Activated naive CD4-positive, alpha-beta T cell treated with anti-CD3 and anti-CD28 coated beads, Interleukin-2, amount 10 ng/mL, durations not matched to agents 7 days and 5 days (primary cell): ENCODE measurements at places on chromosomes 16 and 17.

GRCh38 chr16:21644674-21645073 lies 7.7 kb downstream of the IGSF6 start:
- H3K27me3 ChIP-seq = no peaks in the 10 kb centered on the region
- peaks cover 53% of the 10 kb centered on the region for H3K4me1 ChIP-seq
- peaks cover 13% of the 10 kb centered on the region for H3K36me3 ChIP-seq

GRCh38 chr16:62539657-62540056 lies 503.4 kb upstream of the CDH8 start:
- H3K4me3 ChIP-seq = no peak overlapping the region
- H3K4me1 ChIP-seq = no peaks in the 10 kb centered on the region
- H3K27ac ChIP-seq = no peak overlapping the region
- no peak for DNase-seq
- no peaks in the 10 kb centered on the region for H3K36me3 ChIP-seq

GRCh38 chr17:30235386-30236296 lies at the start of gene SLC6A4:
TSS of gene SLC6A4 (minus strand) at chr17:30235697. CDS start at chr17:30221958, 13,739 bp downstream.
- H3K4me1 ChIP-seq = peaks cover 22% of the 10 kb centered on the region
- peaks cover 90% of the 10 kb centered on the region for H3K27me3 ChIP-seq
- no peak for DNase-seq
- H3K4me3 ChIP-seq = peak within 1 kb of the TSS; percentile 59

- H3K36me3 ChIP-seq = peaks cover 15% of the 10 kb centered on the region
- H3K27ac ChIP-seq = no peak overlapping the region
These were observed 67.7 kb upstream of the DNAH17 start for GRCh38 chr17:78644931-78645351.

GRCh38 chr17:36939052-36939801 lies 2.0 kb downstream of the LHX1 start:
- H3K4me1 ChIP-seq = peaks cover 50% of the 10 kb centered on the region
- H3K27ac ChIP-seq = peak overlapping the region; percentile 86
- H3K27me3 ChIP-seq = peaks cover 99% of the 10 kb centered on the region
- peaks cover 4% of the 10 kb centered on the region for H3K36me3 ChIP-seq

DNA sequence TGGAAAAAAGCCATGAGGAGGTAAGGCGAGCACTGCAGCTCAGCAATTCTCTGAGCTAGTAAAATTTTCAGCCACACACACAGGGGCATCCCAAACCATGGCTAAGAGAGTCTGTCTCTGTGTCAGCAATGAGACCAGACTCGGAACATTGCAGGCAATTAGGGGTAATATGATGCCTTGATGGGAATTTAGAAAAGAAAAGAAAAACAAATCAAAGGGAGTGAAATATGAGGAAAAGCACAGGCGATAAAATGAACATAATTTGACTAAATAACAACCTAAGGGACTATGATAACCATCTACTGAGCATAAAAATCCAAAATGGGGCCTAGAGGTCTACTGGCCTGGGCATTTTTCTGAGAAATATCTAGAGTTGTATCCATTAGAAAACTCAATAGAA lies 546.0 kb upstream of the PSMD7 start:
- no peak for DNase-seq
- H3K4me1 ChIP-seq = no peaks in the 10 kb centered on the region
- no peaks in the 10 kb centered on the region for H3K27me3 ChIP-seq

- no peak overlapping the region for H3K4me3 ChIP-seq
- H3K36me3 ChIP-seq = no peaks in the 10 kb centered on the region
- H3K27me3 ChIP-seq = peaks cover 25% of the 10 kb centered on the region
These were observed 5.5 kb downstream of the KRT15 start for GRCh38 chr17:41513168-41513547.

- DNase-seq = no peak
- no peak overlapping the region for H3K4me3 ChIP-seq
- no peaks in the 10 kb centered on the region for H3K4me1 ChIP-seq
- no peaks in the 10 kb centered on the region for H3K36me3 ChIP-seq
These were observed 412.1 kb downstream of the RBFOX1 start for GRCh38 chr16:7744546-7745264.

GRCh38 chr17:68731465-68731864 lies 130.3 kb upstream of the FAM20A start:
- no peaks in the 10 kb centered on the region for H3K4me1 ChIP-seq
- no peak for DNase-seq
- H3K36me3 ChIP-seq = no peaks in the 10 kb centered on the region
- H3K27ac ChIP-seq = no peak overlapping the region

DNA sequence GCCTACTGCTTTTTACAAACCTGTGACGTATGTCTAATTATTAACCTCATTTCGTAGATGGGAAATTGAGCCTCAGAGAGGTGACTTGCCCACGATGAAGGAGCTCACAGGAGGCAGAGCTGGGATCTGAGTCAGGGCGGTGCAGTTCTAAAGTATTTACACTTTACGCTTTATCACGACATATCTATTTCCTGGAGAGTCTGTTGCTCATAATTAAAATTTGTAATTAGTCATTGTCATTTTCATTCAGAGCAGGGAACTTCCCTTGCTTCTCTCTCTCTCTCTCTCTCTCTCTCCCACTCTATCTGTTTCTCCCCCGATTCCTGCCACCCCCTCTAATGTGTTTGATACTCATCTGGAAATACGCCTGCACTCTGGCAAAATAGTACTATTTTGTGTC lies 5.9 kb downstream of the SLC5A11 start:
- no peak overlapping the region for H3K4me3 ChIP-seq
- no peak for DNase-seq
- H3K36me3 ChIP-seq = no peaks in the 10 kb centered on the region
- H3K4me1 ChIP-seq = no peaks in the 10 kb centered on the region
- peaks cover 8% of the 10 kb centered on the region for H3K27me3 ChIP-seq
- no peak overlapping the region for H3K27ac ChIP-seq

DNA sequence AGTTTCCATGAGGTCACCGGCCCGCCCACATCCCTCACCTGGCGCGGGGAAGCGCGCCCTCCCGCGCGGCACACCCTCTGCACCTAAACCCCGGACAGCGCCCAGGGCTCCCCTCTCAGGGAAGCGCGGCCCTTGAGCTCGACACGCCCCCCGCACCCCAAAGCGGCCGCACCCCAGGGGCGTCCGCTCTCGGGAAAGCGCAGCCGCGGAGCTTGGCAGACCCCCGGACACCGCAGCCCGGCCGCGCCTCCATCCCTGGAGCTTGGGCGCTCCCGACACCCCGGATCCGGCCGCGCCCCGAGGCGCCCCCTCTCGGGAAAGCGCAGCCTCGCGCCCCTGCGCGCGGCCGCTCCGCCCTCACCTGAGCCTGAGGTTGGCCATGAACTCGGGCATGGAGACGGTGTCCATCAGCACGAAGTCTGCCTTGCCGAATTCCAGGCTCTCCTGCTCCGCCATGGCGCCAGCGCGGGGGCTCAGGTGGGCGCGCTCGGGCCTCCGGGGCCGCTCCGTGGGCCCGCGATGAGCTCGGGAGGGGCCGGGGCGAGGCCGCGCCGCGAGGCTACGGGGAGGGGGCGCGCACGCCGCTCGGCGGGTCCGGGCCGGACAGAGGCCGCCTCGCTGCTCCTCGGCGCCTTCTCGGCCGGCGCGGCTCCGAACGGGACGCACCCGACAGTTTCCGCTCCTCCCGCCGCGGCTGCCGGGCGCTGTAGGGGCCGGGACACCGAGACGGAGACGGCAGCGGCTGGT lies at the start of gene MYO1D:
MYO1D (minus strand) TSS at position 708 of the 747 bp plus-strand sequence; CDS start at position 456, 252 bp downstream.
- H3K4me3 ChIP-seq = peak within 1 kb of the TSS; percentile 84
- peaks cover 13% of the 10 kb centered on the region for H3K4me1 ChIP-seq
- H3K36me3 ChIP-seq = no peaks in the 10 kb centered on the region
- peaks cover 30% of the 10 kb centered on the region for H3K27me3 ChIP-seq

GRCh38 chr16:23941963-23942564 lies 106.3 kb downstream of the PRKCB start:
- peaks cover 11% of the 10 kb centered on the region for H3K4me1 ChIP-seq
- no peak for DNase-seq
- peaks cover 2% of the 10 kb centered on the region for H3K36me3 ChIP-seq
- no peaks in the 10 kb centered on the region for H3K27me3 ChIP-seq
- no peak overlapping the region for H3K4me3 ChIP-seq
- peak overlapping the region; percentile 49 for H3K27ac ChIP-seq

- no peak overlapping the region for H3K4me3 ChIP-seq
- no peak for DNase-seq
- H3K27me3 ChIP-seq = peaks cover 44% of the 10 kb centered on the region
- no peaks in the 10 kb centered on the region for H3K4me1 ChIP-seq
- H3K27ac ChIP-seq = no peak overlapping the region
- H3K36me3 ChIP-seq = no peaks in the 10 kb centered on the region
These were observed 17.9 kb downstream of the NGFR start for GRCh38 chr17:49513044-49513395.

- H3K4me3 ChIP-seq = no peak overlapping the region
- H3K4me1 ChIP-seq = peaks cover 9% of the 10 kb centered on the region
- H3K36me3 ChIP-seq = peaks cover 30% of the 10 kb centered on the region
- no peaks in the 10 kb centered on the region for H3K27me3 ChIP-seq
These were observed 124.6 kb downstream of the DYNLRB2 start for GRCh38 chr16:80665356-80665755.

GRCh38 chr17:79607940-79608623 lies 2.8 kb downstream of the RBFOX3 start:
- peak; percentile 34 for DNase-seq
- H3K4me1 ChIP-seq = no peaks in the 10 kb centered on the region
- peaks cover 89% of the 10 kb centered on the region for H3K27me3 ChIP-seq
- H3K36me3 ChIP-seq = no peaks in the 10 kb centered on the region
- H3K4me3 ChIP-seq = no peak overlapping the region

- DNase-seq = no peak
- no peaks in the 10 kb centered on the region for H3K36me3 ChIP-seq
- H3K27me3 ChIP-seq = peaks cover 7% of the 10 kb centered on the region
- no peaks in the 10 kb centered on the region for H3K4me1 ChIP-seq
- H3K27ac ChIP-seq = no peak overlapping the region
- no peak overlapping the region for H3K4me3 ChIP-seq
These were observed 109.6 kb downstream of the HS3ST3A1 start for GRCh38 chr17:13491916-13492736.

DNA sequence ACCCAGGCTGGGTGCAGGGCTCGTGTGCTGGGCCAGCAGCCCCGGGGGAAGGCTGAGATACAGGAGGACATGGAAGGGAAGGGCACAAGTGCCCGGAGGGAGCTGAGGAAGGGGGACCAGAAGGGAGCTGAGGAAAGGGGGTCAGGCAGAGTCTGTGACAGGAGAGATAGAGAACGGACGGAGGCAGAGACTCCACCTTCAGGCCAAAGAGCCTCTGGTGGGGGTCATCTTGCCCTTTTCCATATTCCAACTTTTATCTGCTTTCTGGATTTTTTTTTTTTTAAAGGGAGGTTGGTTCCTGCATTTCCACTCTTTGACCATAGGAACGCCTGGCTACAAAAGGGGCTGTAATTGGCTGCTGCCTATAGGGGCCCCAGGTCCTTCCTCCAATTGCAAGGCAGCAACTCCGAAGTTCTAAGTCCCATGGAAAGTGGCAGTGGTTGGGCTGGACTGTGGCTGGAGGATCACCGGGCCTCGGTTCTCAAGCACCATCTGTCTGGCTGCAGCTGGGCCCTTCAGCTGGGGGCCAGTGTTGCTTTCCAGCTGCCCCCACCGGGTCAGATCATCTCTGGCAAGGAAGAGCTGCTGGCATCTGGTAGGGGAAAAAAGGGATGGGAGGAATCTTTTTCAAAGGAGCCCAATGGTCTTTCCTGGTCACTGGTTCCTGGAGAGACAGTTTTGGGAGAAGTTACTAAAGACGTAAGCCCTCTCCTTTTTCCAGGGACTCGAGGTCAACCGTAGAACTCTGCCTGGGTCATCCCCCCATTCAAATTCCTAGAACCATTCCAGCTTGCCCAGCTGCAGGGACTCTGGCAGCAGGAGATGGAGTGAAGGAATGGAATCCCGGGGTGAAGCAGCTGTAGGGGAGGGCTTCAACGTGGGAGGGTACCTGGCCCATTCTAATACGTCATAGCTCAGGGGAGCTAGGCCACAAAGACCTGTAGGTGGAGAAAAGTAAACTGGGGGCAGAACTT lies 13.1 kb upstream of the MRPS23 start:
- no peak for DNase-seq
- H3K27me3 ChIP-seq = peaks cover 76% of the 10 kb centered on the region
- no peak overlapping the region for H3K4me3 ChIP-seq
- H3K36me3 ChIP-seq = no peaks in the 10 kb centered on the region
- H3K27ac ChIP-seq = no peak overlapping the region

DNA sequence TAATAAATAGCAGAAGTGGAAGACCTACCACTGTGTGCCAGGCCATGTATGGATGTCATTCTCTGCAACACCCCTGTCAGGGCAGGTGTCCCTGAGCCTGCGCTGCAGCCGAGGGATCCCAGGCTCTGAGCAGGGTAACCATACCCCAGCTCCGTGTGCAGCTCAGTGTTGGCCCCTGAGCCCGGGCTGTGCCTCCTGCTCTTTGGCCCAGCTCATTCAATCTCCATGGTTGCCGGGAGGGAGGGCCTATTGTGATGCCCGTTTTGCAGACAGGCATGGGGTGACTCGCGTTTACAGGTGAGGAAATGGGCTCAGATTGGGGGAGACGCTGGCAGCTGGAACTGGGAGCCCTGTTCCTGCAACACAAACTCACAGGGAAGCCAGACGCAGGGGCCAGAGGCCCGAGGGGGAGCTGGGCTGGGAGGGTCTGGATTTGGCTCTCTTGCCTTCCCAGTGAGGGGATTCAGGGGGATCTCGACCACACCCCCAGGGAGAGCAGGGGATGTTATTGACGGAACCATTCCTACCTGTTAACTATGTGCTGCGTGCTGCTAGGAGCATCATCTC lies 190.5 kb downstream of the IRF8 start:
- no peak for DNase-seq
- peaks cover 6% of the 10 kb centered on the region for H3K4me1 ChIP-seq
- no peaks in the 10 kb centered on the region for H3K27me3 ChIP-seq
- no peak overlapping the region for H3K4me3 ChIP-seq
- no peak overlapping the region for H3K27ac ChIP-seq
- no peaks in the 10 kb centered on the region for H3K36me3 ChIP-seq

- no peaks in the 10 kb centered on the region for H3K27me3 ChIP-seq
- no peaks in the 10 kb centered on the region for H3K36me3 ChIP-seq
- H3K27ac ChIP-seq = no peak overlapping the region
- no peak overlapping the region for H3K4me3 ChIP-seq
- DNase-seq = no peak
- H3K4me1 ChIP-seq = no peaks in the 10 kb centered on the region
These were observed 85.6 kb downstream of the OMG start for GRCh38 chr17:31211352-31212012.
